ENCODE measurements at places on chromosomes 11 and 22.

GRCh38 chr22:27512283-27512761 is 289.2 kb downstream of the MN1 start:
- DNase-seq, result no peak

DNA sequence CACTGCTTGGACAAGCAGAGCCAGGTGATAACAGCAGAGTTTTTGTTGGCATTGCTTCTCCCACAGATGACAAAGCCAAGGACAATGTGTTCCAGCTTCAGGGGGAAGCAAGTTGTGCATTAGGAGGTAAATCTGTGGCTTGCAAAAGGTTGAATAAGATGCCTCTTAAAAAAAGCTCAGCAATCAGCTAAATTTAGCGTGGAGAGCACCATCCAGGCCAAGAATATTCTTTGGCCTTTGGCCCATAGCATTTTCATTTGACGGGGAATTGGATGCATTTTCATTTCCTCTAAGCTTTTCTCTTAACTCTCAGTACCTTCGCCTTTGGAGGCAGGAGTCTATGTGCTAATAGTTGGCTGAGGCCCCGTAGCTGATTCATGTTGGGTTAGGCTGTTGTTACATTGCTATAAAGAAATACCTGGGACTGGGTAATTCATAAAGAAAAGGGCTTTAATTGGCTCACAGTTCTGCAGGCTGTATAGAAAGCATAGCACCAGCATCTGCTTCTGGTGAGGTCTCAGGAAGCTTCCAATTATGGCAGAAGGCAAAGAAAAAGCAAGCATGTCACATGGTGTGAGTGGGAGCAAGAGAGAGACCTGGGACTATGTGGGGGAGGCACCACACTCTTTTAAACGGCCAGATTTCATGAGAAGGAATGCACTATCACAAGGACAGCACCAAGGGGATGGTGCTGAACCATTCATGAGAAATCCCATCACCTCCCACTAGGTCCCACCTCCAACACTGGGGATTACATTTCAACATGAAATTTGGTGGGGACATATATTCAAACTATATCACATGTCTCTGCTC is 350.1 kb upstream of the C11orf87 start:
- no peak for DNase-seq

DNA sequence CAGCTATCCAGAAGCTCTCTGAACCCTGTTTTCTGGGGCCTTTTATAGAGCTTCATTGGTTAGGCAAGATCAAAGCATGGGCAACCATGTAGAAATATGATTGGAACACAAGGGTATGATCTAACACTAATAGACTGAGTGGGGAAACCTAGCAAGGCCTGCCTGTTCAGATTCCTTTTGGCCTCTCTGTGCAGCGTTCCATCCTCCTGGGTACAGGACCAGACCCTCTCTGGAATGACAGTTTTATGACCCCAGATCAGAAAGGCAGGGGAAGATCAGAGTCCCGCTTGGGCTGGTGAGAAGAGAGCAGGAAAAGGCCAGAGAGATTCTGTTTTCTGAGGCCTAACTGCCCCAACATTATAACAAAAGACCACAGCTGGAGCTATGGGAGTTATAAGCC is 36.7 kb upstream of the VWA5A start:
- DNase-seq, result no peak

DNA sequence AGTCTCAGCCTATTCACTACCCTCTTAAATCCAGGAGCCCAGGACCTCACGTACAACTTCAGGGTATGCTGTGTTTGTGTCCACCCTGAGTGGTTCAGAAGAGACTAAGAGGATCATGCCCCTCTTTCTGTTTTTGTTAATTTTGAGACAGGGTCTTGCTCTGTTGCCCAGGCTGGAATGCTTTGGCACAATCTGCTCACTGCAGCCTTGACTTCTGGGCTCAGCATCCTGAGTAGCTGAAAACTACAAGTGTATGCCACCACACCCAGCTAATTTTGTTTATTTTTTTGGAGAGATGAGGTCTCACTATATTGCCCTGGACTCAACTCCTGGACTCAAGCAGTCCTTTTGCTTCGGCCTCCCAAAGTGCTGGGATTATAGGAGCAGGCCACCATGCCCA is 118.5 kb downstream of the NAT10 start:
- DNase-seq, result no peak

GRCh38 chr11:61685617-61685967 is 5.4 kb downstream of the DAGLA start:
- no peak for DNase-seq

- no peak for DNase-seq
Observed at GRCh38 chr11:44790211-44790610, 63.4 kb downstream of the TSPAN18 start.
